ENCODE measurements at places on chromosomes 3 and 15.

DNA sequence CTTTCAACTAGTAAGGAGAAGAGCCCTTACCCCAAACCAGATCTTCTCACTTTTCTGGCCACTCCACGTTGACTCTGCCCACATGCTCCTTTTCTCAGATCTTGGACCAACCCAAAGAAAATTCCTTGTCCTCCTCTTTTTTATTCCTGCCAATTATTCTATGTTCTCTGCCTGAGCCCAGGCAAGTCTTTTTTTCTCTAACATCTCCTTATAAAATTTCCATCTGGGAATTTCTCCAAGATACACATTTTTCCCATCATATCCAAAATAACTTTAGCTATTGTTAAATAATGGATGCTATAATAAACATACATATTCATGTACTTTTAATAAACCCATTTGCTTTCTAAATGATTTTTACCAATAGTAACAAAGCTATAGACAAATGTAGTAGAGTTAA lies 726.0 kb upstream of the ZNF385D start:
- no peak for DNase-seq

DNA sequence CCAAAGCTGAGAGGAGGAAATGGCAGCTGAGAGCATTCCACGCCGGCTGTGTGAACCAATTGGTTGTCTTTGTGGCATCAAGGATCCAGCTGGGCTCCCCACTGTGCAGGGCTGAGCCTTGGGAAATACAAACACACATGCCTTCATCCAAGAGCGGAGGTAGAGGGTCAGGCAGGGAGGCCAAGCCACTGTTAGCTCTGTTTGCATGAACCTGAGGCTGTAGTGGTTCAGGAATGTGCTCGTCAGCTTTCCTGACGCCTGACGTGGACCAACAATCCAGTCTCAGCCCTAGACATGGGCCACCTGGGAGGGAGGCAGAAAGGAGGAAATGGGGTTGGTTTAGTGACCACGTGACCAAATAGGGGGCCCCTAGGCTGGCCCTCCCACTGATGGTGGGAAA lies 276.9 kb downstream of the TLE3 start:
- no peak for DNase-seq

DNA sequence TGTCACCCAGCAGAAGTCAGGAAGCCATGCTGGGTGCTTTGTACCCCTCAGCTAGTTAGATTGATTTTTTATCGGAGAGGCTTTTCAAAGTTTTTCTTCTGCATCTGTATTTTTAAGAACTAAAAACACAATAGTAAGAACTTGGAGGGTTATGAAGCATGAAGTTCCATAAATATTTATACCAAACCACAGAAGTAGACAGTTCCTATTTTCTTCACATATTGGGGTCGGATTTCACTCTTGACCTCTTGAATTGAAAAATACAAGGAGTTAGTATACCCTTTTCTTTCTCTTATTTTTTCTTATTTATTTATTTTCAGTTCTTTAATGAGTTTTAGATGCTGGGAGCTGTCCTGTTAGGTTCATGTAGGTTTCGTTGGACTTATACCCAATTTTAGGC lies 35.1 kb downstream of the SLC25A26 start:
- DNase-seq = no peak

GRCh38 chr15:91271565-91272153 lies 171.6 kb downstream of the SV2B start:
- no peak for DNase-seq

DNA sequence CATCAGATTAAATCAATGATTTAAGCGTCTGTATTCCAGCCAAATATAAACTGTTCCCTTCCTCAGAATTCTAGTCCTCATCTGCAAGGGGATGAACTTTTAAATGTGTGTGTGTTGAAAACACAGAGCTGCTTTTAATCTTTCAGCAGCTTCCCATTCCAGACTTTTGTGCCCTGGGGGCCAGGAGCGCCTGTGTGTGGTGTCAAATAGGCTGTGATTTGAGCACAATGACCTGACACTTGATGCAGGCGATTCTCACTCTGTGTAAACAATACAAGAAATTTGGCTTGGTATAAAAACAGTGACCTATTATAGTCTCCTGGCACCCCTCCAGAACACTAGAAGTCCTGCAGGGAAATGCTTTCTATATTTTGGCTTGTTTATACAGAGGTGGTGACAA lies 274.6 kb upstream of the ROPN1 start:
- no peak for DNase-seq

GRCh38 chr3:64759811-64760210 lies 72.0 kb upstream of the ADAMTS9 start:
- DNase-seq = no peak

GRCh38 chr3:39810647-39811161 lies 1.3 kb downstream of the MYRIP start:
- no peak for DNase-seq

DNA sequence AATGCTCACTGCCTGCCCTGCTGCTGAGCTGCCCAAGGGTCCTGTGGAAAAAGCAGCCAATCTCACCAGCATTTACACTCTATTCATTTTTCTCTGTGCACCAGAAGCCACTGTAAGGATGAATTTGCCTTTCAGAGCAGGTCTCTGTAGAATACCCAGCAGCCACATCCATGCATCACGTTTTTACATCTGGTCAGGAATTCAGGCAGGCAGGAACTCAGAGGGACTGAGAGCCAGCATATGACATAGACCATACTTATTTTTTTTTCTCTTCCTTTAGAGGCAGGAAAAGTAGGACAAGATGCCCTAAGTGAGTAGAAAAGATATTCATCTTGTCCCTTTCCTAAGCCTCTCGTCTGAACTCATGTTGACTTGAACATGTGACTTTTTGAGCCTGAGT lies 292.7 kb downstream of the EPHB1 start:
- DNase-seq = no peak

GRCh38 chr15:66157507-66157906 lies 96.0 kb downstream of the MEGF11 start:
- DNase-seq = no peak

GRCh38 chr15:45169608-45170480 lies 17.9 kb downstream of the SHF start:
- no peak for DNase-seq

GRCh38 chr15:51803965-51804364 lies 25.5 kb upstream of the TMOD3 start:
- DNase-seq = no peak

- DNase-seq = no peak
Measured at GRCh38 chr3:194257916-194258668, 93.0 kb downstream of the CPN2 start.

DNA sequence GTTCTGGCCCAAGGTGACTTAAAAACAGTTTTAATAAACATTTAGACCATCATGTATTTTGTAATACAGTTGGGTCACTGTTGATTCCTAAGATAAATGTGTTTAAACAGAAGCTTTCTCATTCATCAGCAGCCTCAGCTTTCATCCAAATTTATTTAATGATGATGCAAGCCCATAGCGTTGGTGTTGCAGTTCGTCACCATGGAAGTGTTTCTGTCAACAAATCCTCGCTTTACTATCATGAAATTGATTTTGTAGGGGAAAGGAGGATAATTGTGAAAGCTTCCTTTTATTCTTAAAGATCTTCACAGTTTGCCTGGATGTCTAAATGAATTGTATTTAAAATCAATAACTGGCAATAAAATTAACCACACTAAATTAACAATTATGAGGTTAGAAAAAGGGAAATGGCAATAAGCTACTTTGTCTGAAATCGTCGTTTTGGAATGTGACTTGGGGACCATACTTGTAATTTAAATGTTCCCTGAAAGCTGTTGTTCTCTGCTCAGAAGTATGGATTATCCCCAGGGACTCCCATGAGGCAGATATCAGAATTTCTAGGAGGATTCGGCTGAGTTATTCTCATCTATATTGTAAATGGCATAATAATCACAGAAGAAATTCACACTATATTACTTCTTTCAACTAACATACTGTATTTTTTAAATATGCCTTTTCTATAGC lies 29.0 kb downstream of the CMSS1 start:
- no peak for DNase-seq

DNA sequence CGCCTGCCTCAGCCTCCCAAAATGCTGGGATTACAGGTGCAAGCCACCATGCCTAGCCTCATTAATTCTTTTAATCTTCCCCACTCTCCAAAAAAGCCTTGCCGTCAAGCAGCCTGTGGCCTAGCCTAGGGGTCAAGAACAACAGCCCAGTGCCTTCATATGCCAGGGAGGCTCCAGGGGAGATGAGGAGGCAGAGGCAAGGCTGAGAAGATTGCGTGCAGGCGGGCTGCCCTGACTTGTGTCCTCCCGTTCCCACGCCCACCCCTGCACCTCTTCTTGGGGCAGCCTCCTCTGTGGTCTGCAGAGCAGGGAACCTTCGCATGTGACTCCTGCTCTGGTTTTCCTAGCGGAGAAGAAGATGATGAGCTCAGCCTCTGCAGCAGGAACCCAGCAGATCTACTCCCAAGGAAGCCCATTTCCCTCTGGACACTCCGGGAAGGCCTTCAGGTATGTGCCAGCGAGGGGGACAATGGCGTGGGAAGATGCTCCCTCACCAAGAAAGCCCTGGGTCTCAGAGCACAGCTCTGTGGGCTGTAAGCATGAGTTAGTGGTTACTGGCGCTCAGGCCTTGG lies 118.5 kb upstream of the ABHD17C start:
- DNase-seq = no peak

- DNase-seq = no peak
Measured at GRCh38 chr15:99239545-99240198, 9.7 kb downstream of the TTC23 start.

- no peak for DNase-seq
Measured at GRCh38 chr3:55796533-55796932, 309.4 kb upstream of the WNT5A start.

DNA sequence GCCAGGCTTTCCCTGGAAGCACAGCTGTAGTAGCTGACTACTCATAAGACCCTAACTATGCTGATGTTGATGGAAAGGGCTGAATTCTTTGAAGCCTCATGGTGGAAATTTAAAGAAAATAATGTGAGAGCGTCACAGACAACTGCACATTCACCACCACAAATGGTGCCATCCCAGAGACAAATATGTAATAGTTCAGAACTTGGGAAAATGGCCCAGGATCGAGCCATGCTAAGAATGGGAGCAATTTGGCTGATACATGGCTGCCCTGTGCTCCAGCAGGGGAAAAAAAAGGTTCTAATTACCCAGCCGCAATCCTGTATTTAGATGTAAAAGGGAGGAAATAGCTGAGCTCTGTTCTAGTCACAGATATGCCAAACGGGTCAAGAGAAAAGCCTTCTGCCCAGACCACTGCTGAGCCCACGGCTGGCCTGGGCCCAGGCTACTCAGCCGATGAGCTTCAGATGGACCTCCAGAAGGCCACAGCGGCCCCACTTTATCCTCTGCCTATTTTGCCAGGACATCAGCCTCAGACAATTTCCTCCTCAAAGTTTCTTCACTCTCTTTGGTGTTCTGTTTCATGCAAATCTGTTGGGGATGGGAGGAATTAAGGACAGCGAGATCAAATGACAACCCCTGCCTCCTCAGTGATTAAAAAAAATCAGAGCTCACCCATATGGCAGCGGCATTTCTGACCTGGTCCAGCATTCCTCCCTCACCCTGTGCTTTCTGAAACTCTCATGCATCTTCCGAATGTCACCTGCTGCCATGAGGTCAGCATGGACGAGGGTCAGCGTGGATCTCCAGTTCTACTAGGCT lies 54.5 kb upstream of the MEX3B start:
- no peak for DNase-seq

GRCh38 chr15:68552344-68552743 lies 26.4 kb upstream of the CORO2B start:
- no peak for DNase-seq

- no peak for DNase-seq
Measured at GRCh38 chr15:35519541-35520149, 26.3 kb downstream of the DPH6 start.

DNA sequence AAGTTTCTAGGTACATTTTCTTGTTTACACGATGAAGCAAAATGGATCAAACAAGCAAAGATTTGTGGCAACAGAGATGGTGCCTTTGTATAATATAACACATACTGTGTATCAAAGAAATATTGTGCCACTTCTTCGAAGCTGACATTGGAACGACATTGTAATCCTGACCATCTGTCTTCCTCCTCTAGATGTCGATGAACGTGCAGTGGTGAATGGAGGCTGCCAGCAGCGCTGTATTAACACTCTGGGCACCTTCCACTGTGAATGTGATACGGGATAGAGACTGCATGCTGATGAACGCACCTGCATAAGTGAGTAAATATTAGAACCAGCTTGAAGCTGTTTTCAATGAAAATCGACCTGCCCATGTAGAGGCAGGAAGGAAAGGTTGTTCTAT lies 613.3 kb upstream of the GOLIM4 start:
- no peak for DNase-seq

- no peak for DNase-seq
Measured at GRCh38 chr3:162193148-162194095, 696.8 kb downstream of the OTOL1 start.

- no peak for DNase-seq
Measured at GRCh38 chr15:91342097-91342496, 242.0 kb downstream of the SV2B start.

DNA sequence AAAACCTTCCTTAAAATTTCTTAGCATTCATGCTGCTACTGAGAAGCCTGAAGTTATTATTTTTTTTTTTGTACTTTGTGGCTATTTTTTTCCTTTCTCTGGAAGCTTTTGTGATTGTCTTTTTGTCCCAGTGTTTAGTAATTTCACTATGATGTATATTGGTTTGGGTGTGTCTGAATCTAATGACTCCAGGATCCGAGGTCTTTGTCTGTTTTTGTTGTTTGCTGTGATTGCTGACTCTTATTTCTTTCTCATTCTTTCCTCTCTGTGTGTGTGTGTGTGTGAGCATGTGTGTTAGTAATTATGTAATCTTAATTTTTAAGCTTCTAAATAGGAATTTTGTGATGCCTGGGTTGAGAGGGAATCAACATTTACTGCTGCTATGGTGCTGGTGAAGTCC lies 152.0 kb downstream of the RAP2B start:
- DNase-seq = no peak

GRCh38 chr3:100429187-100429716 lies 27.9 kb downstream of the LNP1 start:
- no peak for DNase-seq

GRCh38 chr3:175502155-175502554 lies 643.0 kb downstream of the NAALADL2 start:
- DNase-seq = no peak

DNA sequence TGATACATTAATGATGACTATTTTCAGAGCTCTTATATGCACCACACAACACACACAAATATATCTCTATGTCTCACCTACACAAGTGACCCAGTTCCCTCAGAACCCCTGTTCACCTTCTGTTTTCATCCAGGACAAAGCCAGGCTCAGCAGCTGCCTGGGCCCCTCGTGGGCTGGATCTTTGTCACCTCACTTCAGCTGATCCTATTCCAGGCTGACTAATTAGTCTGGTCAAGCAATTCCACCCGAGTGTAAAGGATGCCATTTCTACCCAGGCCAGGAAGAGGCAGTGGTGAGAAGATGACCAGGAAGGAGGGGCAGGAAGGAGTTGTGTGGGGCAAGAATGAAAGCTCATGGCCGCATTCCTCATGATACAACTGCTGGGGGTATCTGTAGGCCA lies 62.3 kb downstream of the DHX30 start:
- no peak for DNase-seq

GRCh38 chr3:148101061-148101460 lies 596.6 kb upstream of the AGTR1 start:
- DNase-seq = no peak

- no peak for DNase-seq
Measured at GRCh38 chr3:60758171-60758570, 493.1 kb downstream of the FHIT start.
